Stimulated activated CD4-positive, alpha-beta T cell treated with anti-CD3 and anti-CD28 coated beads, Interleukin-1b, Interleukin-23, amount 100 ng/mL, for 24 hours (primary cell): ENCODE measurements at places on chromosomes 7 and 10.

- DNase-seq = no peak
Observed at GRCh38 chr7:50422858-50423257, 27.3 kb downstream of the FIGNL1 start.

DNA sequence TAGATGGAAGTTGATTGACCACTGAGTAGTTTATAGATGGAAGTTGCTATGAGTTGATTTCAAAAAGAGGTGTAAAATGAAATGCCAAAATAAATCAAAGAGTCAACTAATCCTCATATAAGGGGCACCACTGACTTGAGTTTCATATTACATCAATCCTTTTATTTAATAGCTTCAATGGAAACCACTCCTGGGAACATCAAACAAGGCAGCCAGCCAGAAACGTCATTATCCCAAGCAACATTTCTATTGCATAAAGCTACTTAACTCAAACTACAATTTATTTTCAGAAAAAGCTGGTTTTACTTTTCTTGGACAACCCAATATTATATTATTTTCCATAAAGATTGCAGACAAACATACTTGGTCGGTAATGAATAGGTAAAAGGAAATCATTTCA, 162.1 kb downstream of the TSPAN12 start:
- DNase-seq = no peak

- no peak for DNase-seq
Observed at GRCh38 chr7:10579561-10579960, 394.1 kb upstream of the PHF14 start.

- DNase-seq = no peak
Observed at GRCh38 chr10:119379466-119380071, 162.9 kb downstream of the RGS10 start.

GRCh38 chr10:93849593-93849992, 44.2 kb upstream of the SLC35G1 start:
- DNase-seq = no peak

- DNase-seq = peak; percentile 24
Observed at GRCh38 chr10:97534746-97535367, 36.1 kb downstream of the UBTD1 start.

GRCh38 chr7:128236924-128237586, 4.0 kb upstream of the LEP start:
- DNase-seq = no peak

DNA sequence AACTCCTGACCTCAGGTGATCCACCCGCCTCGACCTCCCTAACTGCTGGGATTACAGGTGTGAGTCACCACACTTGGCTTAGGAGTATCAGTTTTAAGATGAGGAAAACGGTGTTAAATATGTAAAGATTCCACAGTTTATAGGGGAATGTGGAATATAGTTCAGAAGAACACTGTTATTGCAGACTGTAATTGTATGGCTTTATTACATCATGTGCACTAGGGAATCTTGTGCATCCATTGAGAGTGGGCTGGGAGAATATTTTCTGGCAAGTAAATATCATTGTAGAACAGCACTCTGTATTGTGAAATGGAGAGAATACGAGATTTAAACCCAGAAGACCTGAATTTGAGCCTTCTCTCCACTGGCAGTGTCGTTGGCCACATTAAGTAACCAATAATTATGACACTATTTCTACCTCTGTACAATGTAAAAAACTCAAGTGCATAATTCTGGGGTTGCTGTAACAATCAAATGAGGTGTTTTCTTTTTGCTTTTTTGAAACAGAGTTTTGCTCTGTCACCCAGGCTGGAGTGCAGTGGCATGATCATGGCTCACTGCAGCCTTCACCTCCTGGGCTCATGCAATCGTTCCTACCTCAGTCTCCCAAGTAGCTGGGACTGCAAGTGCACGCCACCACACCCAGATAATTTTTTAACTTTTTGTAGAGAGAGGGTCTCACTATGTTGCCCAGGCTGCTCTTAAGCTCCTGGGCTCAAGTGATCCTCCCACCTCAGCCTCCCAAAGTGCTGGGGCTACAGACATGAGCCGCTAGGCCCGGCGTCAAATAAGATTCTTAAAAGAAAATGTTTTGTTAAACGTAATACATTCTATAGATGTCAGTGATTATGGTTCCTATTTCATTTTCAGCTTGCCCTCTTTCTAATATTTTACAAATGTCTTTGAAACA, 12.0 kb upstream of the PARD3 start:
- no peak for DNase-seq

DNA sequence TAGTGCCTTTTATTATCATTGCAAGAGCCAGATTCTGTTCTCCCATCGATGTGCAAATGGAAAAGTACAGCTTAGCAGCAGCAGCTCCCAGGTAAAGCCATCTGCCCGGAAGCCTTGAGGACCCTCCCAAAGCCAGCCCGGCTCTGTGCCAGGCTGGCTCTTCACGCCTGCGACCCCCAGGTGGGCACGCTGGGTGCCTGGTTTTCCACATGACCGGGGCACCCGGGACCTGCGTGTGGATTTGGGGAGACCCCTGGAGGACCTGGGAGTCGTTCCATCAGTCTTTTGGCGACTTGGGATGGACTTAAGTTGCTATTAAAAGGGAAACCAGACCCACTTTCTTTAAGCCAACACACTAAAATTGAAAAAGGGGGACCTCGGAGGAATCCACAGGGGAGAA, 196.5 kb downstream of the ZNF438 start:
- no peak for DNase-seq

GRCh38 chr10:26815500-26815899, 45.3 kb downstream of the ABI1 start:
- no peak for DNase-seq

DNA sequence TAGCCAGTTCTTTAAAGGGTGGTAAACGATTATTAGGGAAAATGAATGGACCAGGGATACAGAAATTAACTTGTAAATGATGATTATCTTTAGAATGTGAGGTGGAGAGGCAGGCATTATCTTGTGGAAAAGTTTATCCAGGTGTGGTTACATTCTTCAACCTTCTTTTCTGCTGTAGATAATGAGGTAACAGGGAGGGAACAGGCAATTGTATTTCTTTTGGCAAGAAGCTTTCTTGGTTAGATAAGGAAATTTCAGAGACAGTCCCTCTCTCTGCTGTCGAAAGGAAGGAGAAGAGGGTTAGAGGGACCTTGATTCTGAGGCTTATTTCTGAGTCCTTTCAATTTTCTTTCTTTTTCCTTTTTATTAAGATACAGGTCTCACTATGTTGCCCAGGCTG, 32.1 kb downstream of the MRPL32 start:
- DNase-seq = no peak

GRCh38 chr10:90923111-90923731, 2.3 kb upstream of the ANKRD1 start:
- no peak for DNase-seq

- DNase-seq = no peak
Observed at GRCh38 chr10:29502351-29502750, 132.4 kb downstream of the SVIL start.

DNA sequence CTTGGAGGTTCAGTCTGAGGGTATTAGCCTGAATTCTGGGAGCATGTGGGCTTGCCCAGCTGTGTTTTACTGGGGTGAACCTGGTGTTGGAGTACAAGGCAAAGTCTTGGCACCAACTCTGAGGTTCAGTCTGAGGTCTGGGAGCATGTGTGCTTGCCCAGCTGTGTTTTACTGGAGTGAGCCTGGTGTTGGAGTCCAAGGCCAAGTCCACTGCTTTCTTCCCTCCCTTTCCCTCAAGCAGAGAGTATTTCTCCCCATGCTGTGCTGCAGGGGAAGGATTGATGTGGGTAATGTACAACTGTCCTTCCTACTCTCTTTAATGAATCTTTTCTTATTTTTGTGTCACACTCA, 236.1 kb downstream of the NXPH1 start:
- no peak for DNase-seq

- no peak for DNase-seq
Observed at GRCh38 chr7:73555411-73555982, 2.0 kb downstream of the BCL7B start.

GRCh38 chr7:138661069-138661635, 40.0 kb downstream of the SVOPL start:
- no peak for DNase-seq

- DNase-seq = no peak
Observed at GRCh38 chr7:2198760-2199159, 34.0 kb downstream of the MAD1L1 start.

DNA sequence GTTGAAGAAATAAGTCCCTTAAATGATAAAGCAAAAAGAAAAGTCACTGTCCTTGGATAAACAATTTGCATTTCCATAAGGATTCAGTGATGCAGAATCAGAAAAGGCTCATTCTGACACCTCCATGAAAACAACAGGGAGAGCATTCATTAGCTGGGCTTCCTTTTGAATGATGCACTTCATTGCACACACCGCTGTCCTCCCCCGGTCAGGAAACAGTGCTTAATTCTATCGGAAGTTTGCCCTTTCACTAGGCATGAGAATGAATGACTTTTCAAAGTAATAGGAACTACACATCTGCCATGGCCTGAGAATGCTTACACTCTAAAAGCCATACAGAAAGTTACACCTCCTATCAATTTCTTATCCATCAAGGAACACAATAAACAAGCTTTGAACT, 4.2 kb downstream of the PCDH15 start:
- no peak for DNase-seq

GRCh38 chr10:7329219-7329618, 81.6 kb downstream of the SFMBT2 start:
- DNase-seq = no peak

DNA sequence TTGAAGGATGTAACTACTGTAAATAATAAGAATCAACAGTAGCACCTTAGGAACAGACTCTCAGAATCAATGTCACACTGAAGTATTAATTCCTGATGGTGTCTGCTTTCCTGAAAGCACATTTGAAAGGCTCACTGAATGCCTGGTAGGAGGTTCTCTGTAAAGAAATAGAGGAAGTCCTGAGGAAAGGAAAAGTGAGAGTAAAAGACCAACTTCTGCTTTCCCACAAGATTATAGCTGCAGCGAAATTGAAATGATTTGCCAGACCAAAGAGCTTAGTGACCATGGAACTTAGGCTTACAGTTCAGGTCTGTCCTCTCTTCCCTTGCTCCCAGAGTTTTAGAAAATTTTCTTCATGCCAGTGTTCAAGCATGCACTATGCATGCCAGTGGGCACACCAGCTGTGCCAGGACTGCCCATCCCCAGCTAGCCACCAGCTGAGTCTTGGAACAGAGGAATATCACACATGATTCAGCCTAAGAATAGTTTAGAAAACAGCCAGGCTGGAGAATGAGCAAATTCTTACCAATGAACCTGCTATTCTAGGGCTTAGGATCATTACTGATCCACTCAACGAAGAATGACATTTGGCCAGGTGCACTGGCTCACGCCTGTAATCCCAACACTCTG, 123.2 kb downstream of the HERPUD2 start:
- DNase-seq = no peak

DNA sequence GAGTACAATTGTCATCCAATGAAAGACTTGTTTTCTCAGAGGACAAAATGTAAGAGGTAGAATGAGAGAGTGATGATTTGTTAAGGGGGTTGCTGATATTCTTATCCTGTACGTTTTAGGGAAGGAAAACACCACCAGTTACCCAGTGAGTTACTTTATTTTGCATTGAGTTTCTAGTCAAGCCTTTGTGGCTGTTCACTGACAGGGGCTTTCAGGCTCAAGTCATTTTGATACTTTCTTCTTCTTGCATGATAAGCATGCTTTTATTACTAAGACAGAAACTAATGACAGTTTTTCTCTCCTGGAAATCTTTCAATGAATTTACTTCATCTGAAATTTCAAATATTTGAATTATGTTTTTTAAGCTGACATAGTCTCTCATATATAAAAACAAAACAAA, 710.2 kb upstream of the POM121L12 start:
- DNase-seq = no peak

- no peak for DNase-seq
Observed at GRCh38 chr10:19046679-19047078, 1.9 kb upstream of the MALRD1 start.

GRCh38 chr7:88347517-88347916, 40.8 kb upstream of the STEAP4 start:
- no peak for DNase-seq

DNA sequence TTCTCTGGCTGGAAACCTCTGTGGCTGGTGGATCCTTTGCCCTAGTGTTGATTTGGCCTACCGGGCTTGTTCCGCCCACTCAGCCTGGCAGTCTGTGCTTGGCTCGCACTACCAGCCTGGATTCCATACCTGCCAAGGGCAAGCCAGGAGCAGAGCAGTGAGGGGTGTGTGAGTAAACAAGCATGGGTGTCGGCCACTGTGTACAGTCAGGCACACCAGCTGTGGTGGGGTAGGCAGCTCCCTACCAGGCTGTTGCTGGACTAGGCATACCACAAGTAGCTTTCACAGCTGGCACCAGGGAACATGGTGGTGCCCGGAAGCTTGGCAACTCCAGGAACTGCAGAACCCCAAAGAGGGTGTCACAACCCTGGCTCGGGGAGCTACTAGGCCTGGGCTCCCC, 942.9 kb upstream of the LRRN3 start:
- DNase-seq = no peak

DNA sequence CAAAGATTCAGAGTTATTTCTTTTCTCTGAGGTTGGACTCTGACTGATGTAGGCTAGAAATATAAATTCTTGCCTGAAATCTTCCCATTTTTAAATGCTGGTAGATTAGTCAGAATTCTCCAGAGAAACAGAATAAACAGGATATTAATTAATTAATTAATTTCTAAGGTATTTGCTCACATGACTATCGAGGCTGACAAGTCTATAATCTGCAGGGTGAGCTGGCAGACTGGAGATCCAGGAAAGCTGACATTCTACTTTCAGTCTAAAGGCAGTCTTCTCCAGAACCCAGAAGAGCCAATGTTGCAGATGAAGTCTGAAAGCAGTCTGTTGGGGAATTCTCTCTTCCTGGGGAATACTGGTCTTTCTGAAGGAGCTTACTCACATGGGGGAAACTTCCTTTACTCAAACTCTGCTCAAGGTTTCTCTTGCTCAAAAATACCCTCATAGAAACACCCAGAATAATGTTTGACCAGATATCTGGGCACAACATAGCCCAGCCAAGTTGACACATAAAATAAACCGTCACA, 189.7 kb downstream of the KIF20B start:
- no peak for DNase-seq

- no peak for DNase-seq
Observed at GRCh38 chr7:113198226-113198625, 79.9 kb upstream of the SMIM30 start.

- DNase-seq = no peak
Observed at GRCh38 chr7:39293056-39293823, 273.0 kb upstream of the YAE1 start.

DNA sequence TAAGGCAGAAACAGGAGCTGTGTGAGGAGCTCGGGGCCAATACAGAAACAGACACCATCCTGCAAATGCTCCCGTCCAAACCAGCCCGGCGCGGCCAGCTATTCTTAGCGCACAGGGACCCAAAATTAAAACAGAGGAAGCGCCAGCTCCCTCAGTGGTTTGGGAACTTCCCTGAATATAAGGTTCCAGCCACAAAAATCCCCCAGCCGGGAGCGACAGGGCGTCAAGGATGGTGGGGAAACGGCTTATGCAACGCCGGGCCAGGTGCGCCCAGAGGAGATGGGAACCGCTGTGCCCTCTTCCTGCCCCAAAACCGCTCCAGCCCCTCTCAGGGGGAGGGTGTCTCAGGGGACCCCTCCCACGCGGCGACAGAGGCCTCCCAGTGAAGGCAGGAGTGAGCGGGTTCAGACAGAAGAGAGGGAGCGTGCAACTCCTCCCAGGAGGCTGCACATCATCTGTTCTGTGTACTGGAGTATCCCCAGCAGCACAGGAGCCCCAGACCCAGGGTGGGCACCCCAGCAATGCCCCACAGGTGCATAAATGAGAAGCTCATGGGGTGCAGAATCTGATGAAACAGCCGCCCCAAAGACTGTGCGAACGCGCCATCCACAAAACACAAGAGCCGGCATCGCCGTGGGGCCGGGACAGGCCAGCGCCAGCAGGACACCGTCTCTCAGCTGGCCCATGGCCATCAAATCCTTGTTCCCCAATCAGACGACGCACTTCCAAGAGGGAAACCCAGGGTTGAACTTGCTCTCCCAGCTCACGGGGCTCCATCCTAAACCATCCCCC, 73.9 kb upstream of the PDGFA start:
- no peak for DNase-seq
